ENCODE measurements at places on chromosomes 6 and 20. TPM values are rescaled to one million over a fixed set of nuclear protein-coding genes. Genes with fewer than 3 reads are reported as not detected.

Gene PKIB
- 3.3 TPM for total RNA-seq

Gene ZSCAN31
- total RNA-seq: 64.0 TPM

Gene HLA-DOA
- not detected for total RNA-seq

Gene GJA10
- not detected for total RNA-seq

Gene TTLL9
- not detected for total RNA-seq

Gene BFSP1
- 2.1 TPM for total RNA-seq

Gene SNX5
- total RNA-seq: 146 TPM

Gene FHL5
- not detected for total RNA-seq

Data from nasal cavity respiratory epithelium epithelial cell of viscerocranial mucosa (primary cell).